ENCODE measurements at places on chromosomes 12 and 14.
A peak's percentile ranks its signal among the peaks of the same experiment; 100 is the strongest.

DNA sequence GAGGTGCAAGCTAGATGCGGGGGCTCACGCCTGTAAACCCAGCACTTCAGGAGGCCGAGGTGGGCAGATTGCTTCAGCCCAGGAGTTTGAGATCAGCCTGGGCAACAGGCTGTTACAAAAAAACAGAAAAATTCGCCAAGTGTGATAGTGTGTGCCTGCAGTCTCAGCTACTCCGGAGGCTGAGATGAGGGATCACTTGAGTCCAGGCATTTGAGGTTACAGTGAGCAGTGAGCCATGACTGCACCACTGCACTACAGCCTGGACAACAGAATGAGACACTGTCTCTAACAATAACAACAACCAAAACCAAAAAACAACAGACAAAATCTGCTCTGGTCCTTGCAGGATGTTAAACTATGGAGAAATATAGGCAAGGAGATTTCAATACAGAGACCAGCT, 13.9 kb downstream of the BTBD7 start:
- no peak overlapping the region for H3K27ac ChIP-seq
- H3K4me3 ChIP-seq, result no peak overlapping the region
- no peak for DNase-seq
- H3K36me3 ChIP-seq, result no peaks in the 10 kb centered on the region
- no peaks in the 10 kb centered on the region for H3K27me3 ChIP-seq

DNA sequence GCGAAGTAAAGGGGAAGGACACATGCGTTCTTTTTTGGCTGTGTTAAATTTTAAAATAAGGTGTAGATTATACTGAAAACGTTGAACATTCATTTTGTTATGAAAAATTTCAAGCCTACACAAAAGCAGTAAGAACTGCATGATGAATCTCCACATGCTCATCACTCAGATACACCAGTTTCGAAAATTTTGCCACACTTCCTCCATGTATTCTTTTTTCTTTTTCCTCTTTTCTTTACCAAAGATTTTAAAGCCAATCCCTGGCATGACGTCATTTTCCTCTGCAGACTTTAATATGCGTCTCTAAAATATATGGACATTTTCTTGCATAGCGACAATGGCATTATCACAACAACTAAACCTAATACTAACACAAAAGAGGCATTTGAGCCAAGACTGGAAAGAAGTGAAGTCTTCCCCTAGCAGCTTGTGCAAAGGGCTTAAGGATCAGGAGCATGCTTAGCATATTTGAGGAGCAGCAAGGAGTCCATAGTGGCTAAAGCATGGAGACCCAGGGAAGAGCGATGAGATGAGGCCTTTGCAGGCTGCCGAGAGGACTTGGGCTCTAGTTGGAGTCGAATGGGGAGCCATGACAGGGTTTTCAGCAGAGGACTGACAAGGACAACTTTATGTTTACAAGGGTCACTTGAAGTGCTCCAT, 111.9 kb downstream of the ERC1 start:
- H3K27ac ChIP-seq, result no peak overlapping the region
- H3K4me3 ChIP-seq, result no peak overlapping the region
- H3K36me3 ChIP-seq, result no peaks in the 10 kb centered on the region

DNA sequence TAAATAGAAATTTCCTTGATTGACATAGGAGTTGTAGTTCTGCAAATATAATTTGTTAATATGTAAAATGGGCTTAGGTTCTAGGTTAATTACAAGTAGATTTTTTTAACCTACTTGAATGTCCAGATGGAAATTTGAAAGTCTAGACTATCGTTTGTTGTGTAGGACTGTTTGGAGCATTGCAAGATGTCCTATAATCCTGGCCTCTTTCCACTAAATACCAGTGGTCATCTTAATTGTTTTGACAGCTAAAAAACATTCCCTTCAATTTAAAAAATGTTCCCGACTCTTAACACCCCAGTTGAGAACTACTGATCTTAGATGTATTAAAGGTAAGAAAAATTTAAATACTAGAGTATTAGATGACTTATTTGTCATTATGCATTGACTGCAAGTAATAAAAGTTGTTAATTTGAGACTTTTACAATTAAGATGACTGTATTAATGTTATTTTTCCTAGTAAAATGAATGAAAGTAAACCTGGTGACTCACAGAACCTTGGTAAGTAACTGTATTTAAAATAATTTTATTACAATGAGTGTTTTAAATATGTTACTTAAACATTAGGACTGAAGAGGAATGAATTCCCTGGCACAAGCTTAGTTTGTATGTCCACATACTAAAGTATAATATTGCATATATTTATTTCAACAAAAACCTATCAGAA, 21.8 kb downstream of the G2E3 start:
- H3K4me3 ChIP-seq, result no peak overlapping the region
- peaks cover 16% of the 10 kb centered on the region for H3K36me3 ChIP-seq
- H3K27me3 ChIP-seq, result no peaks in the 10 kb centered on the region
- H3K4me1 ChIP-seq, result no peaks in the 10 kb centered on the region
- no peak for DNase-seq

GRCh38 chr12:117178301-117178700, 12.0 kb downstream of the FBXO21 start:
- H3K36me3 ChIP-seq, result peaks cover 99% of the 10 kb centered on the region
- no peak overlapping the region for H3K4me3 ChIP-seq
- no peak for DNase-seq
- no peak overlapping the region for H3K27ac ChIP-seq
- no peaks in the 10 kb centered on the region for H3K27me3 ChIP-seq

DNA sequence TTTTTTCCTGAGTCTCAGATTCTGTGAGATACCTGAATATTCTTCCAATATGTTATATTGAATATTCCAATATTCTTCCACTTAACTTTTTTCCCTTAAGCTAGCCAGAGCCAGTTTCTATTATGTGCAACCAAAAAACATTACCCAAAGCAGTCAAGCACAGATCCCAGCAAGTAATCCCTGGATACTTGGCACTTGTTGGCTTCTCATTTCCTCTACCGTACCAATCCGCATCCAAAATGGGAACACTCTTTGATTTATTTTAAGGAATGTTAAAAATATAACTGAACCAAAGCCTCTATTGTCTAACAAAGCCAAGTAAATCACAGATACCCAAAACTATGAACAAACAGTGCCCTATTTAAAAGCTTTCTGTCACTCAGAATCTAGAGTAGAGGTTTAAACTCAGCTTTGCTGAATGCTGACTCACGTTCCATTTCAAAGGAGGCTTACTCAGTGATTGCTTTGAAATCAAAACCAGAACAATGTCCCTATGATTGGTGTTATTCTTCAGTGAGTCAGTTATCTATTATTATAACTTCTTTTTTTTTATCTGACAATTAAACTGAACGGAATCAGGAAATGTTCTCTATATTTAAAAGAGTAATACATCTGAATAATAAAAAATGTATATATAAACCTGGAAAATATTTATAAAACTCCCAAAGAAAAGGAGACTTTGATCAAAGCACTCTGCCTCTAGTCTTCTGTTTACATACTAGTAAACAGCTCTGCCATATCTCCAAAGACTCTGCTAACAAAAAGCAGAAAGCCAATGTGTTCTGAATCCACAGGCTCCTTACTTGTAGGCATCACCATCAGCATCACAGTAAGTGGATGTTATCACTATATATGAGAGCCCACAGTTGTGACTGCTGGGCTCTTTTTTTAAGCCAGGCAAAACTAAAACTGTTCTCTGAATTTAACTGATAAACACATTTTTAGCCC, 360.8 kb downstream of the CCDC91 start:
- H3K36me3 ChIP-seq, result no peaks in the 10 kb centered on the region
- H3K27ac ChIP-seq, result no peak overlapping the region

DNA sequence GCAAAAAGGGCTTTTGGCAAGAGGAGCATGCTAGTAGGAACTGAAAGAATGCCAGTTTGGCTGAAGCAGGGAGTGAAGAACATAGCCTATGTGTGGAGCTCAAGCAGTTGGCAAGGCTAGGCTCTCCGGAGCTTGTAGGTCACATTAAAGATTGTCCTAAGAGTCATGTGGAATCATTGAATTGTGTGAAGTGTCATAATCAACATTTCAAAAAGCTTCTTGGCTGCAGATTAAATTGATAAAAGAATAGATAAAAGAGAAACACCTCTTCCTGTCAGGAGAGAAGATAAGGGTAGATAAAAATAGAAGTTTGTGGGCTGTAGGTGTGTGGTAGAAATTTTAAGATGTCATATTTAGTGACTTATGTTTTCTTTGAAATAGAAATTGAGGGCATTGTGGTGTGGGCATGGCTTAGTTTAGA, 36.1 kb downstream of the CPSF6 start:
- H3K4me1 ChIP-seq, result peaks cover 19% of the 10 kb centered on the region
- H3K36me3 ChIP-seq, result no peaks in the 10 kb centered on the region
- H3K27ac ChIP-seq, result no peak overlapping the region
- DNase-seq, result no peak

DNA sequence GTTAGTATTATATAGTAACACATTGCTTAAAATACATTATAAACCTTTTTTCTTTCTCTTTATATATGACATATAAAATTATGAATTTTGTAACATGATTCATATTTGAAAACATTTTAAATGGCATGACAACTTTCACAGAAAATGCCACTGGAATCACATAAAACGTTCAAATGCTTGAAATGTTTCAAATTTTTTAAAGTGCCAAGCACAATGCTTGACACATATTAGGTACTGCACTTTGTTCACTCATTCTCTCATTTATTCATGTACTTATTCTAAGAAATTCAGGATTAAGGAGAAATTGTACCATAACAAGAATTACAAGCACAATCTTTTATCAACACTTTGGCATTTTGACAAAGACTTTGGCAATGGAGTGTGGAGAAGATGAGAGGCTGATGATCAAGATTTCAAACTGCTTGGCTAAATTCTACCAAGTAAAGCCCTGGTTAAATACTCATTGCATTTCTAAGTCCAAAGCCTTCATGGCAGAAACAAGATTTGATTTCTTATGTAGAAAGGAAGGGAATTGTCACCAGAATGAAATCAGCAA, 232.2 kb downstream of the C12orf50 start:
- no peak for DNase-seq
- no peaks in the 10 kb centered on the region for H3K36me3 ChIP-seq
- no peaks in the 10 kb centered on the region for H3K27me3 ChIP-seq
- no peak overlapping the region for H3K27ac ChIP-seq

DNA sequence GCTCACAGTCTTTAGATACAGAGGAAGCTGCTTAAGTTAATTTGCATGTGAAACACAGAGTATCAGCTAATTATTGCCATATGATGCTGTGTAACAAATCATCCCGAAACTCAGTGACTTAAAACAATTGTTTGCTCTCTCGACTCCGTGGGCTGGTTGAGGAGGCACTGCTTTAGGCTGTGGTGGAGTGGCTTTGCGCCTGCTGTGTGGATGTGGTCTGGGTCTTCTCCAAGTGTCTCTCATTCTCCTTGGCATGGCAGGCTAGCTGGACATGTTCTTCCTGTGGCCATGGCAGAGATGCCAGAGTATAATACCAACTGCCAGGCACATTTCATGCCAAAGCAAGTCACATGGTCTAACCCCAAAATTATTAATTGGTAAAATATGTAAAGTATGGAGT, 40.9 kb downstream of the PELI2 start:
- no peaks in the 10 kb centered on the region for H3K36me3 ChIP-seq
- peaks cover 5% of the 10 kb centered on the region for H3K4me1 ChIP-seq
- no peak overlapping the region for H3K4me3 ChIP-seq
- H3K27ac ChIP-seq, result no peak overlapping the region
- DNase-seq, result no peak

- H3K4me3 ChIP-seq, result no peak overlapping the region
- no peaks in the 10 kb centered on the region for H3K4me1 ChIP-seq
- H3K27ac ChIP-seq, result no peak overlapping the region
Measured at GRCh38 chr12:19957308-19958125, 410.8 kb upstream of the PDE3A start.

GRCh38 chr14:61527325-61528100, 167.8 kb upstream of the HIF1A start:
- DNase-seq, result no peak
- H3K4me3 ChIP-seq, result no peak overlapping the region
- peak overlapping the region; percentile 92 for H3K27ac ChIP-seq
- H3K36me3 ChIP-seq, result no peaks in the 10 kb centered on the region

DNA sequence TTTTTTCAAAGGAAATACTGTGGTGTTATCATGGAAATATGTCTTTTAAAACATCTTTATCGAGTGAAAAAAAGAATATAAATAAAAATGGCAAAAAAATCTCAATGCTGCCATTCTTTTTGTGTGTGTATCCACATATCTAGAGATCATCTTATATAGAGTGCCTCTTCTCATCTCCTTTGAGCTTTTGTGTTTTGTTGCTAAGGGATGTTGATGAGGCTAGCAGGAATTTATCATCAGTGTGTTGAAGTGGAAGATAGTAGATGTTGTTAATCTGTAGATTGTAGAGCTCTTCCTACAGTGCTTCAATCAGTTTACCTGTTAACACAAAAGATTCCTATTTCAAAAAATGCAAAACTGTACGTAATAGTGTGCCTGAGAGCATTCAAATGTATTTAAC, 1738.0 kb upstream of the SEL1L start:
- no peaks in the 10 kb centered on the region for H3K27me3 ChIP-seq
- no peaks in the 10 kb centered on the region for H3K36me3 ChIP-seq
- H3K27ac ChIP-seq, result no peak overlapping the region

DNA sequence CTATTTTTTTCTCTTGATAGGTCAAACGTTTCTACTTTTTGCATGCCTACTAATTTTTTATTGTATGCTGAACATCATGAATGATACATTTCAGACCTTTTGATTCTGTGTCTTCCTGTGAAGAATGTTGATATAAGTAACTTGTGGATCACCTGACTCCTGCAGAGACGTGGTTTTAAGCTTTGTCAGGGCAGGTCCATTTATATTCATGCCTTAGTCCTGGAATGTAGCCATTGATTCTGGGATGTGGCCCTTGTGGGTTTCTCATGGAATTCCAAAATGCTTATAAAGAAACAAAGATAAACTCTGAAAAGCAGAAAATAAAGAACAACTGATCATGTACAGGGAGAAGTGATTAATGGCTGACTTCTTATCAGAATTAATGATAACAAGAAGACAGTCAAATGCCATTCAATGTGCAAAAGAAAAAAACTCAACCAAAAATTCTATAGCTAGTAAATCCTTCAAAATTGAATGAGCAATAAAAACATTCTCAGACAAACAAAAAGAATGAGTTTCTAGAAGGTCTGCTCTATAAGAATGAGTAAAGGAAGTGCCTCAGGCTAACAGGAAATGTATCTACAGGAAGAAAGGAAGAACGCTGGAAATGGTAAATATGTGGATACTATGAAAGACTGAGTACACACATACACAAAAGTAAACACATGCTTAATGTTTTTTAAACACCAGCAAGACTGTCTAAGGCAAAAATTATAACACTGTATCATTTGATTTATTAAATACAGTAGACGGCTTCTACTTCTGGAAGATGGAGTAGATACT, 284.8 kb upstream of the DIO3 start:
- no peaks in the 10 kb centered on the region for H3K36me3 ChIP-seq
- no peak overlapping the region for H3K27ac ChIP-seq
- no peak overlapping the region for H3K4me3 ChIP-seq
- H3K4me1 ChIP-seq, result no peaks in the 10 kb centered on the region
- DNase-seq, result no peak

GRCh38 chr14:63344336-63344735, 25.6 kb upstream of the GPHB5 start:
- no peak for DNase-seq
- H3K27me3 ChIP-seq, result no peaks in the 10 kb centered on the region
- H3K27ac ChIP-seq, result no peak overlapping the region
- H3K4me3 ChIP-seq, result no peak overlapping the region
- no peaks in the 10 kb centered on the region for H3K4me1 ChIP-seq
